ENCODE measurements at places on chromosomes 3 and 15. TPM values are rescaled to one million over a fixed set of nuclear protein-coding genes. Genes with fewer than 3 reads are reported as not detected.
A peak's percentile ranks its signal among the peaks of the same experiment; 100 is the strongest.

- no peak for DNase-seq
Measured at GRCh38 chr3:184685646-184686045, 26.2 kb downstream of the MAGEF1 start.

- DNase-seq: no peak
Measured at GRCh38 chr15:83275412-83275811, 9.1 kb downstream of the BNC1 start.

GRCh38 chr3:15427981-15428380 is 583 bp downstream of the EAF1 start:
- DNase-seq: no peak

The PPM1L gene
- 30.4 TPM for total RNA-seq

DNA sequence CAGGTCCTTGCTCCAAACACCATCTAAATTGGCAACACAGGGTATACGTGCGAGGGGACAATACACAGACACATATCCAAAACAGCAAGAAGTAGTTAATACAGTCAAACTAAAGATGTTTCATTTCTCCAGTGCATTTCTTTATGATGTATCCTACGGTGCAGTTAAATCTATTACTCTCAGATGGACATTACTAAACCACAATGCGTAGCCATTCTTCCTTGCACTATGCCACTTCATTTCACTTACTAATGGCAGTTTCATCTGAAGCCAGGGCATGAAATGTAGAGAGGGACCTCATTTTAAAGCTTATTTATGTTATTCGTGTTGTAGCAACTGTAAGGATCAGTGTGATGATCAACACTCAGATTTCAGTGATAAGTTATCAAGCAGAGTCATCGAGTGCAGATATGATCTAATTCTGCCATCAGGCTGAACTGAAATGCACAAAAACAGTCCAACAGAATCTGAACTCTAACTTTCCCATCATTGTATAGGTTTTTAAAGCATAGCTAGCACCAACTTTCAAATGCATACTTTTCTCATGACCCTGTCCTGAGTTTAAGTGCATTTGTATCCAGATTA is 14.5 kb downstream of the TNIK start:
- no peak for DNase-seq

The CLSTN2 gene
- total RNA-seq: 40.5 TPM

- DNase-seq: no peak
Measured at GRCh38 chr3:39502838-39503145, 35.3 kb downstream of the MOBP start.

- DNase-seq: no peak
Measured at GRCh38 chr3:100209948-100210771, 50.6 kb upstream of the TBC1D23 start.

DNA sequence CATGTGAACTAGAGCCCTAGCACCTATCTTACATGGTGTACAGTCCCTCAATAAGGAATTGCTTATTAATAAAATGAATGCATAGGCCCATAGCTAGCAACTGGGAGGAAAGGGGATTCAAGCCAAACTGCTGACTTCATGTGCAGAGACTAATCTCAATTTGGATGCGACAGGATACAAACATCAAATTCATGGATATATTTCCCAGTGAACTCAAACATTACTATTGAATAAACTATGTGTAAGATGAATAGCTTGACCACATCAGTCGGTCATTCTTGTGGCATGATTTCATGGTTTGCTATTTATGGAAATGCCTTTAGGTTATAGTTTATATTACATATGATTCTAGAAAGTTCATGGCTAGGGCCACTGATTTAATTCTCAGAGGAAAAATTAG is 268.6 kb upstream of the SLITRK3 start:
- no peak for DNase-seq

GRCh38 chr3:24493746-24494617 is 668 bp downstream of the THRB start:
- peak; percentile 39 for DNase-seq

DNA sequence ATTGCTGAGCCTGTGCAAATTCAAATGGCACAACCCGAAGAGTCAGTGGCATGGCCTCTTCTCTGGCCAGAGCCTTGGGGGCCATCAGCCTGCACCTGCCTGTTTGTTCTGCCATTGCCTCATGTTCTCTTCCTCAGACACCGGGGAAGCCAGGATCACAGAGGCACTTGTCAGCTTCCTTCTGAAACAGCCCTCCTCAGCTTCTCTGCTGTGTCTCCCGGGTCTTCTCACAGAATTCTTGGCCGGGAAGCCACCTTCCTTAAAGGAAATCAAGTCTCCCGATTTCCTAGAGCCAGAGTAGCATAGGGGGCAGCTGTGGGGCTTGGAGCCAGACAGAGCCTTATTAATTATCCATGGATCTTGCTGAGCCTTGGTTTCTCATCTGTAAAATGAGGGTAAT is 47.4 kb upstream of the CGNL1 start:
- DNase-seq: no peak

DNA sequence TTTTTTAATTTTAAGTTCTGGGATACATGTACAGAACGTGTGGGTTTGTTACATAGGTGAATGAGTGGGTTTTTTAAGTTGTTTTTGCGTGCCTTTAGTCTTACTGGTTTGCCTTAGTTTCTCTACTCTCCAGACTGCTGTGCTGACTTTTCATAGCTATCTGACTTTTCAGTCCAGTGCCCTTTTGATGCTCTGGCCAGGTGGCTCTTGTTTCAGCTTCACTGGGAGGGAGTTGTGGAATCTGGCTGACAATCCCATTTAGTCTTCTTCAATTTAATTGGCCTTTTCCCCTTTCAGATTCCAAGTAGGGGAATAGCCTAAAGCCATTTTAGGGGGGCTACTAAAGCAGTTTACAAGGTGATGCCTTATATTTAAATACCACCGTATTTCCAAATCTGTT is 30.1 kb downstream of the FNDC3B start:
- DNase-seq: no peak

The SCN5A gene
- total RNA-seq: 0.09 TPM

- DNase-seq: no peak
Measured at GRCh38 chr3:25785826-25786225, 2.6 kb upstream of the NGLY1 start.

- DNase-seq: no peak
Measured at GRCh38 chr15:81356252-81356651, 17.8 kb downstream of the TMC3 start.

GRCh38 chr15:31840849-31841476 is 189.4 kb upstream of the CHRNA7 start:
- no peak for DNase-seq

DNA sequence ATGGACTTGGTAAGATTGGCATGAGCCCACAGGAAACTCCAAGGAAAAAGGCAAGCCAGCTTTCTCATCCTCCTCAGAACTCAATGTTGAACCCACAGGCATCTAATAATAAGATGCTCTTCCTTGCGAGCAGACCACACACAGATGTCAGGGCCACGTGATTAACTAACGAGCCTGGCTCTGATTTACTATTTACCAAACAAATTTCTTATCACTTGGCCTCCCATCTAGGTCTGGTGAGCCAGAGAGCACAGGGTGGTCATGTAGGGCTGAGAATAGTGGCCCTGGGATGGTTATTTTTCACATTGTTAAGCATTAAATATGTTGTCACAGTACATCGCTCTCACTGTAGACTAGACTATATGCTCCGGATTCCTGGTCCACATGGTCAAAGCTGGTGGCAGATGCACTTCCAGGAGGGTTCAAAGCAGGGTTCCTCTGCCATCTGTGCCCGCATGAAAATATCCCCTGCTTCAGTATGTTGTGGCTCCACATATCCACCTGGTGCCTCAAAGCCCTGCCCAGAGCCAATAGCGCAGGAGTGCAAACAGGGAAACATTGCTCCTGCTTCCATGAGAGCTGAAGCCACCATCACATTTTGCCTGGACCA is 472.5 kb upstream of the WNT5A start:
- no peak for DNase-seq

GRCh38 chr3:20914310-20914709 is 728.3 kb upstream of the SGO1 start:
- no peak for DNase-seq

The KLHDC8B gene
- total RNA-seq: 55.0 TPM

The GLDN gene
- total RNA-seq: 31.5 TPM

- DNase-seq: no peak
Measured at GRCh38 chr3:186823386-186823785, 17.1 kb upstream of the RFC4 start.

DNA sequence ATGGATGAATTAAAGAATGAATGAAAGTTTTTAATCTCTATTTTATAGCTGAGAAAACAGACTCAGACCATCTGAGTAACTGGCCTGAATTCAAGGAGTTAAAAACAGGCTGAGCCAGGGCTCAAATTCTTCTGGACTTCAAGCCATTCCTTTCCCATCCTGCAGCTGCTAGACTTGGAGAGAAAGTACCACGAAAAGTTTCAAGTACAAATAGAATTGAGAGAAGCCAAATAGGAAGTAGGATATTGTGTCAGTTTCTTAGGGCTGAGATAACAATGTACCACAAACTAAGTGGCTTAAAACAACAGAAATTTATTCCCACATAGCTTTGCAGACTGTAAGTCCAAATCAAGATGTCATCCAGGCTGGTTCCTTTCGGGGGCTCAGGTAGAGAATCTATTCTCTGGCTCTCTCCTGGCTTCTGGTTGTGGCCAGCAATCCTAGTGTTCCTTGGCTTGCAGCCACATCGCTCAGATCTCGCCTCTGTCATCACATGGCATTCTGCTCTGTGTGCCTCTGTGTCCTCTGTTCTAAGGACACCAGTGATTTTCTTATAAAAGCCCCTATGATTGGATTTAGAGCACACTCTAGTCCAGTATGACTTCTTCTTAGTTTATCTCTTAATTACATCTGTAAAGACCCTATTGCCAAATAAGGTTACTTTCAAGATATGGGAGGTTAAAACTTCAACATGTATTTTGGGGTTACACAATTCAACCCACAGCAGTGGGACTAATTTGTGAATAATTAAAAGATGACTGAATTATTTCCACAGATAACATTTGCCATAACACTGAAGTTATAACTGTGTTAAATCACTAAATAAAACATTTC is 25.7 kb upstream of the GOLIM4 start:
- no peak for DNase-seq

DNA sequence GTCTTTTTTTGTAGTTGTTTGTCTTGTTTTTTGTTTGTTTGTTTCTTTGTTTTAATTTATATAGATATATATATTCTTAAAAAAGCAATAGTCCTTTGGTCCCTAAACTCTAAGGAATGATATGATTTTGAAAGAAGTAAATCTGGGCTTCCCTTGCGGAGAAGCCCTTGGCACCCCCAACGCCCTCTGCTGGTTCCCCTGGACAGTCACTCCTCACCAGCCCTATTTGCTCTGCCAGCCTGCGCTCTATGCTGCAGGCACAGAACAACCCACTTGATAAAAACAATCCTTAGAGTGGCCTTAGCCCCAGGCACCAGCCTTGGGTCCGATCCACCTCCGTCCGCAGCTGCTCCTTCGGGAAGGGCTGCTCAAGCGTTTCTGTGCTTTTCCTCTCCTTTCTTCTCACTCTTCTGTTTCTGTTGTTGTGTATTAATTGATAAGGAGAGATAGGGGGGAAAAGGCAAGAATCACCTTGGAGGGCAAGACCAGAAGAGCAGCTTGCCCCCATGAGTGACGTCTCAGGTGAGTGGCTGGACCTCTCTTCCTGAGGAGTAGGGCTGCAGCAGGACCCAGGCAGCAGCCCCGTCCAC is 13.7 kb upstream of the PARP6 start:
- DNase-seq: no peak

DNA sequence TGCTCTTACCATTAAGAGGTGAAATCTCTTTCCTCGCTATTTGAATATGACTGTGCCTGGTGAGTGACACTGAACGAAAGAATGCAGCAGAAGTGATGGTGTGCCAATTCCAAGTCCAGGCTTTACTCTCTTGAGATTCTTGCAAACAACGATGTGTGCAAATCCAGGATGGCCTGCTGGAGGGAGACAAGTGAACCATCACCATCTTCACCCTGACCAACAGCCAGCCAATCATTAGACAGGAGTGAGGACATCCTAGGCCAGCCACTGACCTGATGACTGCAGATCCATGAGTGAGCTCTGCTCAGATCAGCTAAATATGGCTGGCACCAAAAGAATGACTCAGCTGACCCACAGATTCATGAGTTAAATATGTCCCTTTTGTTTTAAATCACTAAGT is 878.0 kb downstream of the PDCD6IP start:
- no peak for DNase-seq

DNA sequence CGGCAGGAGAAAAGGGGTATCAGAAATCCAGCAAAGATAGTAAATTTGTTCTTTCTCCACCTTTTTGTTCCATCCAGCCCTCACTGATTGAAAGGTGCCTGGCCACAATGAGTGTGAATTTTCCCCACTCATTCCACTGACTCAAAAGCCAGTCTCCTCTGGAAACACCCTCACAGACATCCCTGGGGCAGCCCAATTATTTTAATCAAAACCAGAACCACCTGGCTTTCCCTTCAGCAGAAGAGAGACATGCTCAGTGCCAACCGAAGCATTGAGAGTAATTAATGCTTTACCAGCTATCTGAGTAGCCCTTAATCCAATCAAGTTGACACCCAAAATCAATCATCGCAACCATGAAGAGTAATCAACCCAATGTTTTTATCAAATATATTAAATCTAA is 1129.6 kb upstream of the GBE1 start:
- DNase-seq: no peak

DNA sequence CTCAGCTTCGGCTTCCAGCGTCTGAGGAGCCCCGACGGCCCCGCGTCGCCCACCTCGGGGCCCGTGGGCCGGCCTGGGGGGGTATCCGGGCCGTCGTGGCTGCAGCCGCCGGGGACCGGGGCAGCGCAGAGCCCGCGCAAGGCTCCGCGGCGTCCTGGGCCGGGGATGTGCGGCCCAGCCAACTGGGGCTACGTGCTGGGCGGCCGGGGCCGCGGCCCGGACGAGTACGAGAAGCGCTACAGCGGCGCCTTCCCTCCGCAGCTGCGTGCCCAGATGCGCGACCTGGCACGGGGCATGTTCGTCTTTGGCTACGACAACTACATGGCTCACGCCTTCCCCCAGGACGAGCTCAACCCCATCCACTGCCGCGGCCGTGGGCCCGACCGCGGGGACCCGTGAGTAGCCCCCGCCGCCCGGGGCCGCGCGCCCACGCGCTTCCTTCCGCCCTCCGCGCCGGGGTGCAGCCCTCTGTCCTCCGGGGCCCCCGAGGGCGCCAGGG is 462 bp downstream of the EDEM1 start:
- DNase-seq: no peak

GRCh38 chr3:155805802-155806618 is at the start of gene C3orf33:
Gene C3orf33, minus strand, starts transcription at chr3:155806278. Its CDS starts 26 bp downstream, at chr3:155806252.
- peak; percentile 29 for DNase-seq

GRCh38 chr3:160435747-160436146 is 13.8 kb downstream of the TRIM59 start:
- no peak for DNase-seq

GRCh38 chr3:27826448-27826847 is 104.3 kb upstream of the EOMES start:
- DNase-seq: no peak

GRCh38 chr15:73688455-73688854 is 4.3 kb downstream of the CD276 start:
- DNase-seq: peak; percentile 21

The MLF1 gene
- 4.4 TPM for total RNA-seq

DNA sequence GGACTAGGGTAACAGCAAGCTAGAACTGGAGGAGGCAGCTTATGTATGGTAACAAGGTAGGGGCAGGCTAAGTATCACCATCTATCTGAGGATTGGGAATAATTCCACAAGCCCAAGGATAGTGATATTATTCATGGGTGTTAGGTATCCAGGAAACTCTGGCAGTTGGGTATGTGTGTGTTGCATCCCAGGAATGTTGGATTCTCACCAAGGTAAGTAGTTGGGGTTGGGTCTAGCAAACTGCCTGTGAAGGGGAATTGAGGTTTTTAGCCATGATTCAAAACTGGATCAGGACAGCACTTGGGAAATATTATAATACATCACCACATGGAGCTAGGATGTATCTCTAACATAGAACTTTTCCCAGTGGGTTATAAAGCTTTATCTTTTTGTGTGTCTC is 626.4 kb upstream of the GOLIM4 start:
- no peak for DNase-seq

Measured in omental fat pad (tissue), 4 donors.